ENCODE measurements at places on chromosomes 7 and 10.

DNA sequence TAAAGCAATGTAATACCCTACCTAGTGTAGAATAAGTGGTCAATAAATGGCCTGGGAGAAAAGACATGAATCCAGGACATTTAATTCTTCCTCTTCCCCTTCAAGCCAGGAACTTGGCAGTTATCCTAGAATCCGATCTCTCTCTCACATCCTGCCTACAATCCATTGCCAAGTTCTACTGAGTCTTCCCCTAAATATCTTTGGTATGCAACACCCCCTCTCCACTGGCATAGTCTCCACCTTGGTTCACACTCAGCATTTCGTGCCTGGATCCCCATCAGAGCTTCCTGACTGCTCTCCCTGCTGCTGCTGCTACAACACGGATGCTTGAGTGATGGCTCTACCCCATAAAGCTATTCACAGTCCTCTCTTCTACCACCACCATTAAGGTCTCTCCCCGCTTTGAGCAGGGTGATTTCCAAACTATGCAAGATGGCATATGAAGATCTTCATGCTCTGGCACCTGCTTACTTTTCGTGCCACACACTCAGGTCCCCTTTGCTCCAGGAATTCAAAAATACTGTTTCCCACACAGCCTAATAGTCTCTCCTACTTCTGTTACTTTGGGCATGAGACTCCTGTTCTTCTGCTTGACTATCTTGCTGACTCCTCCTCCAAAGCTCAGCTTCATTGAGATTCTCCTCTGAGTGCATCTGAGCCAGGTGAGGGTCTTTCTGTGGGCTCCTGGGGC is 4.8 kb downstream of the ANK3 start:
- DNase-seq = no peak

DNA sequence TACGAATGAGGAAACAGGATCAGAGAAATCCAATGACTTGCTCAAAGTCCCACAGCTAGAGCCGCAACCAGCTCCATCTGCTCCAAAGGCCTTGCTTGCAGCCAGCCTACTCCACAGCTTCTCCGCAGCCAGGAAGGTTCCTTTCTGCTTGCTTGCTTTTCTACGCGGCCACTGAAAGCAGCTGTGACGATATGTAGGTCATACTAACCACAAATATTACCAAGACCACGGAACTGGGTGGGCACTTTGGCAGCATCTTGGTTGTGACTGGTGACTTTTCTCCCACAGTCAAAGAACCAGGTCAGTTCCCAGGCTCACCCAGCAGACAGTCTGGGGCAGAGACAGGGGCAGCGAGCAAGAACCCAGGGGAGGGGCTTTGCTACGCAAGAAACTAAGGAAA is 86.4 kb downstream of the FAM53B start:
- no peak for DNase-seq

DNA sequence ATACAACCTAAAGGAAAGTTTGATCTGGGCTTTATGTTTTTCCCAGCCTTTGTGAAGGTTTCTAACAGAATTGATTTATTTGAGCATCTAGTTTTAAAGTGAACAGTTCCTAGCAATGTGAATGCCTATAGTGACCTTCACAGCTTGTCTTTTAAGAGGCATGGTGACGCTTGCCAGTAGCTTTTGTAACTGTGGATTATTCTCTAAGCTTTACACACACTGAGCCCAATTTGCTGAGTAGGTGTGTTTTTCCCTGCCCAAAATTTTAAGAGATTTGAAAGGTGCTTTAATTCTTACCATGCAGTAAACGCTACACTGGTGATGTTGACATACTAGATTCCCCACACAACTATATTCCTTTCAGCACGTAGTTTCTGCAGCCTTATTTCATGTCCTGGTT is 420.2 kb upstream of the AKR1E2 start:
- DNase-seq = no peak

GRCh38 chr7:48634116-48634632 is 290.2 kb upstream of the CDC14C start:
- DNase-seq = no peak

- no peak for DNase-seq
These were observed 829.0 kb downstream of the GRID1 start for GRCh38 chr10:85537561-85537960.

DNA sequence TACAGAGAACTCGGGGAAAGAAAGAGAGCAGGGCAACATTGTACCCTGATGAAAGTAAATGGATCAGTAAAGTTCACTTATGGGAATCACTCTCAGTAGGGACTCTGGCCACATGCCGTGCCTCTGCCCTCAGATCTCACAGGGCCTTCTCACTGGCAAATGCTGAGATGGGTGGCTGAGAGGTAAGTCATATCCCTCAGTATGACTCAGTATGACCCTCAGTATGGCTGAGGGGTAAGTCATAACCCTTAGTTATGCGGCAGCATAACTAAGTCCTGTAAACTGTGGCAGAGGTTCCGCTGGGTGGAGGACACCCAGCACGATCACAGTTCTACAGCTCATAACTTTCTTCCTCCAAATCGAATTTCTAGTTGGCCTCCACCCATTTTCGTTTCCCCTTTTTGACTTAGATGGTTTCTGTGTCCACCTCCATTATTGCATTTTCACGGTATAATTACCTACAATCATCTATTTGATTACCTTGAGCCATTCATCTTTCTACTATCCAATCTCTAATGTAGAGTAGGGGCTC is 26.5 kb upstream of the WNT16 start:
- DNase-seq = no peak

GRCh38 chr7:20722941-20723340 is 63.7 kb downstream of the SP8 start:
- no peak for DNase-seq
